NCI-H2171 treated with DMSO at 0.1 percent for 48 hours (cell line): ENCODE measurements at places on chromosomes 12 and 14.
A peak's percentile ranks its signal among the peaks of the same experiment; 100 is the strongest.

- DNase-seq, result no peak
Observed at GRCh38 chr14:105888151-105888550, 361.8 kb downstream of the TMEM121 start.

- DNase-seq, result no peak
Observed at GRCh38 chr12:131793243-131794022, 34.8 kb upstream of the MMP17 start.

GRCh38 chr12:103875666-103876065, 34.6 kb upstream of the NT5DC3 start:
- peak; percentile 92 for DNase-seq

- DNase-seq, result no peak
Observed at GRCh38 chr12:13745111-13745860, 236.1 kb downstream of the GRIN2B start.

DNA sequence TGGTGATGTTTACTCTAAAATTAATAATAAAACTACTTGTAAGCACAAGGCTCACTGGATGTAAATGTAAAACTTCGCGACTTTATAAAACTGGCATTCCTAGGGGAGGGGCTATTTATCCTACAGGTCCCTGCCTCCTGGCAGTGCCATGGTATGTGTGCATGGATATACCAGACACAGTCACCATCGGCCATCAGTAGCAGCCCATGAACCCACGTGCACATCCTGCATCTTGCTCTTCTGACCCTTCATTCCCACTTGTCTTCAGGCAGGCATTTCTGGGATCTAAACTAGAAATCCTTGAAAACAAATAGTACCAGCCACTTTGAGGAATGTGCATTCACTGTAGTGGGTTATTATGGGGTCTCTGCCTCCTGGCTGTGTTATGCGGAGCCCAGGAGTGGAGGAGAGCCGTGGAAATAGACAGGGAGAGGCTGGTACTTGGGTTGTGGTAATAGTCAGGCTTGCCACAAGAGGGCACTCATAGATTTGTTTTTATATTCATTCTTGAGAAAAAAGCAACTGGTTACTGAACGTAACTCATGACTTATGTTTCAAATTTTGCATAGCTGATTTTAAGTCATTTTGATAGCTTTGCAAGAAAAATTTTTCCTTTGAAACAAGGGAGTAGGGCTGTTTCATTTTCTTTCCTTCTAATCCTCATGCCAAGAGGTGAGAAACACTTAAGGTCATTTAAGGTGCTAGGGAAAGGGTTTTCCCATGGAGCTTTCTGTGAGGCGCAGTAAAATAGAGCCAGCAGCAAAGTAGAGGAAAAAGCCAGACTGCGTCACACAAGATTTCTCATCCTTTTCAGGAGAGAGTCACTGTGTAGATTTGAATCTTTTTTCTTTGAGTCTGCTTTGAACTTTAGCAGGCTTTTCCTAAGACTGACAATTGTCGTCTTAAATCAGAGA, 17.4 kb upstream of the GALNT16 start:
- DNase-seq, result peak; percentile 83

GRCh38 chr12:96257550-96258103, 63.5 kb downstream of the ELK3 start:
- no peak for DNase-seq

DNA sequence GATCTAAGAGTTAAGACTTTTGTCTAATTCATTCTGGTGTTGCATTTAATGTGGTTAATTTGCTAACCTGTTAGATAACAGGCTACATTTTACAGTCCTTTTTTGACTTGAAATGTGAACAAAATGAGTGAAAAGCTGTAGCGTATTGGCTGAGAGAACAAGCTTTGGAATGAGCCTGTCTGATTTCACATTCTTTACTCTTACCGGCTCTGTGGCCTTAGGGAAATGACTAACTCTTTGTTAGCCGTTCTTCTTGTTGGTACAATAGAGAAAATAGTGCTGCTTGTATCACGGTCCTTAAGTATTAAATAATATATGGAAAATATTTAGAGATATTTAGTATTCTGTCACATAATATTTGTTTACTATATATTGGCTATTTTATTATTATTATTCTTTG, 1.9 kb downstream of the MNAT1 start:
- DNase-seq, result no peak

DNA sequence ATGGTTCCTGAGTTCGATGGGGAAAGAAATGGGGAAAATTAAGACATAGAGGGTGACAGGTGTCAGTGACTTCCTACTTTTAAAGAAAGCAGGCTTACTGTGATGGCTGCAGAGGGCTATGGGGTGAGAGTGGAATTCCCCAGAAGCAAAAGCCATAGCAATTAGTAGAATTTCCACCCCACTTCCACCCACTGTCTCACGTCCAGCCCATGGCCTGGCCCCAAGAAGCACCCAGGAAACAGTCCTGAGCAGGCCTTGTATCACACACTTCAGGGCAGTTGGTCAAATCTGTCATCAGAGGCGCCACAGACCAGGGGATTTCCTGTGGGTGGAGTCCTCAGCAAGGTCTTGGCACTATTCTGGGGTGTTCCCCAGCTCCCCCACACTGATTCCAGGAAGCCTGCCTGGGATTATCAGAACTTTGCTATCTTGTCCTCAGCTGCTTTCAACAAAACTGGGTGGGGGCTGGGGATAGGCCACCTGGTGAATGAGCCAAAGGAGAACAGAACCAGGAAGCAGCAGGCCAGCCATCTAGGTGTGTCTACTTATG, 120.1 kb upstream of the CCND2 start:
- no peak for DNase-seq

- DNase-seq, result no peak
Observed at GRCh38 chr14:32984241-32984930, 45.7 kb downstream of the NPAS3 start.
